Fibroblast of skin of abdomen (primary cell): ENCODE measurements at places on chromosomes 6 and 20.

GRCh38 chr6:153392156-153392555 lies 261.1 kb upstream of the RGS17 start:
- DNase-seq: no peak

- DNase-seq: no peak
These were observed 3.3 kb upstream of the SLC35B2 start for GRCh38 chr6:44260451-44261297.

DNA sequence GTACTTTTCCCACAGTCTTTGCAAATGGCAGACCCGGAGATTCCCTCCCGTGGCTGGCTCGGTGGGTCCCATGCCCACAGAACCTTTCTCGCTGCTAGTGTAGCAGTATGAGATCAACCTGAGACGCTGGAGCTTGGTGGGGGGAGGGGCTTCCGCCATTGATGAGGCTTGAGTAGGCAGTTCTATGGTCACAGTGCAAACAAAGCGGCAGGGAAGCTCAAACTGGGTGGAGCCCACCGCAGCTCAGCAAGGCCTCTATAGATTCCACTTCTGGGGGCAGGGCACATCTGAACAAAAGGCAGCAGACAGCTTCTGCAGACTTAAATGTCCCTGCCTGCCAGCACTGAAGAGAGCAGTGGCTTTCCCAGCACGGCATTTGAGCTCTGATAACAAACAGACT lies 186.0 kb upstream of the KCNK16 start:
- DNase-seq: no peak

- no peak for DNase-seq
These were observed 231.3 kb downstream of the TFAP2C start for GRCh38 chr20:56860413-56860812.

- peak; percentile 67 for DNase-seq
These were observed 898.8 kb downstream of the KIF16B start for GRCh38 chr20:15674253-15675060.

GRCh38 chr6:111423055-111423633 lies 59.9 kb downstream of the REV3L start:
- DNase-seq: no peak

GRCh38 chr6:21074484-21074883 lies 519.1 kb upstream of the SOX4 start:
- DNase-seq: no peak

- DNase-seq: no peak
These were observed 397.1 kb upstream of the BTBD3 start for GRCh38 chr20:11520596-11520995.

DNA sequence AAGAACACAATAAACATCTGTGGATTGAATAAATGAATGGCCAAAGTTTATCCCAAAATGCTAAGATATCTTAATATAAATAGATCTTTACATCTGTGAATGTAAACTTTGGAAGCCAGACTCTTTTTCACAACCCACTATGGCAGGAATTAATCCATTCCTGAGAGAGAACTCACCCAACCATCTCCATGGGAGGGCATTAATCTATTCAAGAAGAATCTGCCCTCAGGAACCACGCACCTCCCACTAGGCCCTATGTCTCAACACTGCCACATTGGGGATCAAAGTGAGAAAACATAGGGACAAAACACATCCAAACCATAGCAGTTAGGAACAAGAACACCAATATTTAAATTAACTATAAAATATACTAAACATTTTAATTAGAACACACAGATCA lies 3.4 kb downstream of the UBE3D start:
- DNase-seq: peak; percentile 81

- DNase-seq: no peak
These were observed 76.2 kb upstream of the BACH2 start for GRCh38 chr6:90372885-90373284.

DNA sequence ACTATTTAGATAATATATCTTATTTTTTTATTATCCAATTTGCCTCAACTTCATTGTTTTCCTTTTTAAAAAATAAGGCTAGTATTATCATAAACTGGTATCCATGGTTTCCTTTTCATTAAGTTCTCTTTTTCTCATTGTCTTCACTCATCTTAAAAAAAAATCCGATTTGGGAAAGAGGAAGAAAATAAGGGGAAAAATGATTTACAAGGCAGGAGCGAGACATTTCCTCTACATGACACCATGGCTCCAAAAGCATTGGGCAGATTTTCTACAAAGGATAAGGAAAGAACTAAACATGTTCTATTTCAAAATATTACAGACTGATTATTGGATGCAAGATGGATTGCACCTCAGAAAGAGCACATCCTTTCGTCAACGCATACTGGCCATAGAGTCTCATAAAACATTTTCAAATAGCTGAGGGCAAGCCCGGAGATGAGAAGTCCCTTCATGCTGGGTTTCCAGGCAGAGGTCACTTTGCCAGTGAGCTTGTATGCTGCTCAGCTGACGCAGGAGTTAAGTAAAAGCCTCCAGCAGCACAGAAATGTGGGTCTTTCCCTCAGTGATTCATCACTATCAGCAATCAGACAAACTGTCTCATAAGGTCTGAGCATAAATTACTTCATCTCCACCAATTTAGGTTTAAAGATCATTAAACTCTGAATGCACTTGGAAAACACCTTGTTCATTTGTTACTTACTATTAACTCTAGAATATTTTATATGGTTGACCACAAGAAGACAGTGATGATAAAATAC lies 129.0 kb upstream of the TNFAIP3 start:
- peak; percentile 67 for DNase-seq

DNA sequence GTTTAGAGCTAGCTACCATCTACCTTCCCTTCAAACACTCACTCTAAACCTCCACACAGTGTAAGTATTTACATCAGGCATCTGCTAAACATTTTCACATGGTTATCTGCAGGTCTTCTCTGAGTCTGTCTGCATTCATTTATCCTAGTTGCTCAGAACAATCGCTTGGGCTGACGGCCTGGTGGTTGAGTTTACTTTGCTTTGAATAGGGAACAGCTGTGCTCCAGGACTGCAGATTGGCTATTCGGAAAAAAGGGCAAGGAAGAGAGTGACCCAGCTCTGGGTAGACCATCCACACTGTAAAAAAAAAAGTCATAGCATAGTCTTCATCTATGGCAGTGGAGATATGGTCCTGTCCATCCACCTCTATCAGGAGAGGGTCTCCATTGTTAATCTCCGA lies 115.3 kb upstream of the ESR1 start:
- no peak for DNase-seq

DNA sequence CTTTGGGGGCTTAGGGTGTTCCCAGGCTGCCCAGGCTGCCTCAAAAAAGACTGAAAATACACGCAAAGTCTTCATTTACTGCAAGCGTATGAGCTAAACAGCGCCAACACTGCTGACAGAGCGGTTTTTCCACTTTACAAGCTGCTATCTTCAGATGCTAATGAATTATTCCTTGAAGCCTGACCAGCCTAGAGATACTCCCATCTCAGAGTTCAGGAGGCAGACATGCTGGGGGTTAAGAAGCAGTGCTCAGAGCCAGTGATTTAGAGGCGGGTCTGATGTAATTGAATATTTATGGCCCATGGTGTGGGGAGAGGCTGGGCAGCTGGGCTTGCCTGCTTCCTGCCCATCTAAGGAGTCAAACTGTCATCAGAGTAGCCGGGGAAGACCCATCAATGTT lies 241.4 kb downstream of the SLC24A3 start:
- no peak for DNase-seq

- peak; percentile 83 for DNase-seq
These were observed 48.1 kb upstream of the GCLC start for GRCh38 chr6:53593001-53593488.

DNA sequence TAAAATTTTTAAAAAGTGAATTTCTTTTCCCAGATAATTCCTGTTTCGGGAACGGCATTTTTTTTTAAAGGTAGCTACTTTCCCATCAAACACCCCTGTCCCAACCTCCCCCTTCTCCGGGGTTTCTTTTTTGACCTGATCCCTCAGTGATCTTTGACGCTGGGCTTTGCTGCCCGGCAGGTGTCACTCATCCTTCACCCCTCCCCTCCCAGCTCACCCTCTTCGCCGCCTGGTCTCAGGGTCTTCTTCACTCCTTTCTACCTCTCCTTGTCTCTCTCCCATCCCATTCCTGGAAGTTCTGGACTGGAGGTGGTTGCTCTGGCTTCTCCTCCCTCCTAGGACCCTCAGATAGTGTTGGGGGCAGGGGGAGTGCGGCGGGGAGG lies 329 bp upstream of the GPR6 start:
- DNase-seq: no peak

GRCh38 chr6:151675746-151676459 lies 131.6 kb upstream of the ESR1 start:
- peak; percentile 16 for DNase-seq

DNA sequence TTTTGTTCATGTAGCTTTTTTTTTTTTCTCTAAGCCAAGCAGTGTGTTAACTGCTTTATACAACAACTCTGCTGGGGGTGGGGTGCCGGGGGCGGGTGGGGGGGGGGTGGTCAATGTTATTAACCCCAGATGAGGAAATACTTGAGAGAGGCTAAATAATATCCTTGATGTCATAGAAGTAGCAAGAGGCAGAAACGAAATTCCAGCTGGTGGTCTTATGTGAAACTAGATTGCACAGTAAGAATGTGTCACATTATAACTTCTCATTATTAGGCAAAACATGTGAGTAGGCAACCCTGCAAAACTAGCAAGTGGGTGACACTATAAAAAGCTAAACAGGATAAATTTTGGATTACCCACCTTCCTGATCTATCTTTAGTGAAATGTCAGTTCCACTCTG lies 12.8 kb downstream of the MYLK4 start:
- no peak for DNase-seq

DNA sequence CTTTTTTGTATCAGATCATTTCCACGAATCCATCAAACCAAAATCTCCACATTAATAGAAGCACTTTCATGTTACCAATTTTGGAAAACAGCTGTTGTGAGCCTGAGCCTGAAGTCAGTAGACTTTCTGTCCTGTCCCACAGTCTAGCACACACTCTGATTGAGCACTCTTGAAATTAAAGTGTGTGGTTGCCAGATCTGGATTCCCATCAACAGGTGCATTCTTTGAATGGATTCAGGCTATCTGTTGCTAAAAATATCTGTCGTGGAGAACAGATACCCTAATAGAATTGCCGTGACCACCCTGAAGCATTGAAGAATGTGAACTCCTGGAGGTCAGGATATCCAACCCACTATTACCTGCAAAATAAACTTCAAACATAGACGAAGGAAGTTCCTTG lies 73.3 kb downstream of the TFAP2A start:
- no peak for DNase-seq

DNA sequence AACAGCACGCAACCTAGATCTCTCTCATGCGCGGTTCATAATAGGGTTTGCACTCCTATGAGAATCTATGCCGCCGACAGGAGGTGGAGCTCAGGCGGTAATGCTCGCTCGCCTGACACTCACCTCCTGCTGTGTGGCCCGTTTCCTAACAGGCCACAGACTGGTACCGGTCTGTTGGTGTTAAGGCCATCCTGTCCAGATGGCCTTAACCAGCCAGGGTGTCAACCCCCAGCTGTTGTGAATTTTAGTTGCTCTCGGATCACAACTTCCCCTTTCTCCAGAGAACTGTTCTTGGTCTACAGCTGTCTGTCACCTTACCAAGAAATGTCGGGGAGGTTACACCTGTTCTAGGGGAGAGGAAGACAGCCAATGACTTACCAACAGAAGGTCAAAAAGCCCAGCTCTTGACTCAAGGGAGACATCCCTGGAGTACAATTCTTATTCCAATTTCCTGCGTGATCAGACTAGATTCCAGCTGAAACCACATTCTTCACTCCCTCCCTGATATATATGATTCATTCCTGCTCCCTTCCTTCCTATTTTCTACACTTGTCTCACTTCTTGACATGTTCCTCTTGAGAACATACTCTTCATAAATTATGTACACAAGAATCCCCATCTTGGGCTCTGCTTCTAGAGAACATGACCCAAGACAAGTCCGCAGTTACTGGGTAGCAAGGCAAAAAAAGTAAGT lies 23.1 kb upstream of the DNAAF9 start:
- no peak for DNase-seq

DNA sequence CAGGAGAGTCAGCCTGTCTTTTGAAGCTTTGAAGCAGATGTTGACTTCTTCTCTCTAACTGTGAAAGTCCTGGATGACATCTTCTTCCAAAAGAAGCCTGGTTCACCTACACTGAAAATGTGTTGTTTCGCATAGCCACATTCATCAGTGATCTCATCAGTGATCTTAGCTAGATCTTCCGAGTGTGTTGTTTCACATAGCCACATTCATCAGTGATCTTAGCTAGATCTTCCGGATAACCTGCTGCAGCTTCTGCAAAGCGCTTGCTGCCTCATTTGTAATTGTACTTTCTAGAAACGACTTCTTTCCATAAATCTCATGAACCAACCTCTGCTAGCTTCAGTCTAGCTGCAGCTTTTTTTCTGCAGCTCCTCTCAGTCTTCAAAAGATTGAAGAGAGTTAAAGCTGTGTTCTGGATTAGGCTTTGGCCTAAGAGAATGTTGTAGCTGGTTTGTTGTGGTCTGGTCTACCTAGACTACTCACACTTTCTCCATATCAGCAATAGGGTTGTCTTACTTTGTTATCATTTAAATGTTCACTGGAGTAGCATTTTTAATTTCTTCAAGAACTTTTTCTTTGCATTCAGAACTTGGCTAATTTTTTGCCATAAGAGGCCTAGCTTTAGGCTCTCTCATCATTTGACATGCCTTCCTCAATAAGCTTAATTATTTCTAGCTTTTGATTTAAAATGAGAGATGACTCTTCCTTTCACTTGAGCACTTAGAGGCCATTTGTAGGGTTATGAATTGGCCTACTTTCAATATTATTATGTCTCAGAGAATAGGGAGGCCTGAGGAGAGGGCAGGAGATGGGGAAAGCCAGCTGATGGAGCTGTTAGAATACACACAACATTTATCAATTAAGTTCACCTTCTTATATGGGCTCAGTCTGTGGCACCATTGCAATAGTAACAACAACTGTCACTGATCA lies 48.7 kb upstream of the EXOC2 start:
- DNase-seq: no peak

DNA sequence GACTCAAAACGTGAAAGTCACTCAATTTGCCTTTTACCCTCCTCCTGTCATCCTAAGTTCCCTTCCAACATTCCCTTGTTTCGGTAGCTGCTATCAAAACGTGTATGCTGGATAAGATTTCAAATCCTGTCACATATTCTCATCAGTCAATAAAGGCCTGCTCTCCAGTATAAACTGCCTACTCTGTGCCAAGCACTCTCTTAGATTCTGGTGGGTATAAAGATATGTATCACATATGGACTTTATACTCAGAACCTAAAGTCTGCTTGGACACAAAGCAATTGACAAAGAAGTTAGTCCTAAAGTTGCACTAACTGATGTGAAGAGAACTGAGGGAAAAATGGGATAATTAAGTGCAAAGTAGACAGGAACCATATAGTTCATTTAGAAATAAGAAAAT lies 476.6 kb upstream of the MARCKS start:
- DNase-seq: no peak

GRCh38 chr6:117547688-117548621 lies 54.4 kb downstream of the GOPC start:
- DNase-seq: peak; percentile 36

DNA sequence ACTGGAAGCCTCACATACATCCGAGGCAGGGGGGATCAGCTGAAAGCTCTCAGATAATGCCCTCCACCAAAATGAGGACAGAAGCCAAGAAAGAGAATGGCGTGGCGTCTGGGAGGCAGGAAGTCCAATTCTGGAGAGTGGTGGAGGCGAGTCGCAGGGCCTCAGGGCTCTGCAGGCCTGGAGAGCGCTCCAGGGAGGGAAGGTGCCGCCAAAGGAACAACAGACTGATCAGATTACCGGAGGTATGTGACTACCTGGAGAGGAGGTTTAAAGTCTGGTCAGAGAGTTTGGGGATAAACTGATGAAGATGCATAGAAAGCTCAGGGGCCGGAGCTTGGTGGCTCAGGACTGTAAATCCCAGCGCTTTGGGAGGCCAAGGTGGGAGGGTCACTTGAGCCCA lies 11.2 kb upstream of the IP6K3 start:
- DNase-seq: no peak
